ENCODE measurements at places on chromosomes 16 and 17.

DNA sequence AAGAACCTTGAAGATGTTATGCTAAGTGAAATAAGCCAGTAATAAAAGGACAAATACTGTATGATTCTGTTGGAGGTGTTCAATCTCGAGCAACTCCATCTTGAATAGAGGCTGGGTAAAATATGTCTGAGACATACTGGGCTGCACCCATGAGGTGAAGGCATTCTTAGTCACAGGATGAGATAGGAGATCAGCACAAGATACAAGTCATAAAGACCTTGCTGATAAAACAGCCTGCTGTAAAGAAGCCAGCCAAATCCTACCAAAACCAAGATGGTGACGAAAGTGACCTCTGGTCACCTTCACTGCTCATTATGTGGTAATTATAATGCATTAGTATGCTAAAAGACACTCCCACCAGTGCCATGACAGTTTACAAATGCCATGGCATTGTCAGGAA lies 98.1 kb downstream of the RGS9 start:
- no peak for DNase-seq

DNA sequence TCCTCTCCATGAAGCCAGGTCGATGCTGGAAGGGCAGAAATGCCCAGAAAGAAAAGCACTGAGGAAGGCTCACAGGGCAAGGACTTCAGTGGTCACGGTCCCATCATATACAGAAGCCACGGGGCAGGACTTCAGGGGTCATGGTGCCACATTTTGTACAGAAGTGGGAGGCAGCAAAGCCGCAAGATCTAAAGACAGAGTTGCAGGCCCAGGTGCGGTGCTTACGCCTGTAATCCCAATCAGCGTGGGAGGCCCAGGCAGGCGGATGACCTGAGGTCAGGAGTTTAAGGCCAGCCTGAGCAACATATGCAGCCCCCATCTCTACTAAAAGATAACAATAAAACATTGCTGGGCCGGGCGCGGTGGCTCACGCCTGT lies 96.0 kb downstream of the NXN start:
- DNase-seq, result no peak

- peak; percentile 52 for DNase-seq
Observed at GRCh38 chr16:27481282-27481934, 68.3 kb downstream of the GTF3C1 start.

- no peak for DNase-seq
Observed at GRCh38 chr17:13212860-13213259, 195.0 kb upstream of the ELAC2 start.

DNA sequence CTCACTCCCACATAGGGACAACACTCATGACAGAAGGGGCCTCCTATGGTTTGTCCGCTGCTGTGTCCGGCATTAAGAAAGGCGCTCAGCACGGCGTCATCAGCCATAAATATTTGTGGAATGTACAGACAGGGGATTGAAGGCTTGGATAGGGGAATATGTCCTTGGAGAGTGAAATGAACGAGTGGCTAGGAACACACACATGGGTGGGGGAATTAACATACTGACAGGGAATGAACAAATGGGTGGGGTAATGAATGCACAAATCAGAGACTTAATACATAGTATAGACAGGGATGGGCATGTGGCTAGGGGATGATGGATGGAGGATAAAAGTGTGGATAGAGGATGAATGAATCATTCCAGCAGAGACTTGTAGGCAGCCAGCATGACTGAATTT lies 154.0 kb upstream of the HSBP1 start:
- no peak for DNase-seq

DNA sequence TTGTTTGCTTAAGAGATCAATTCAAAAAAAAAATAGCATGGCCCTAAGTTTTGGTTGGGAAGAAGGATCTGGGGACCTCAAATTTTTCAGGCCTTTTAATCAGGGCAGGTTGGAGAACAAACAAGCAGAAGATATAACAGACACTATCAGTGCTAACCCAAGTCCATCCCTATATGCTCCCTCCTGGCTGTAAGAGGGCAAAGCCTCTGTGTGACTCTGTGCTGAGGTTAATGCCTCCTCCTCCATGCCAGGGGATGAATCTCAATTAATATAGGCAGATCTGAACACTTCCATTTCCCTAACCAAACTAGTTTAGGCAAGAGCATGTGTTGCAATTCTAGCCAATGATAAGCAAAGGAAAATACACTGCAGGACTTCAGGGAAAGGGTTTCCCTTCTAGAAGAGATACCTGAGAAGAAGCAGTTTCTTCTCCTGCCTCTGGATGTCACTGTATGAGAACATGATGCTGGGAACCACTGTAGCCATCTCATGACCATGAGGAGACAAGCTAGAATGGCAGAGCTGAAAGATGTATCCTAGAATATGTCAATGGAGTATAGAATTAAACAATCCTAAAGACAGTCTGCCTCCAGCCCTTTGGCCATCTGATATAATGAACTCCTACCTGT lies 76.0 kb downstream of the CHD9NB start:
- DNase-seq, result no peak

- no peak for DNase-seq
Observed at GRCh38 chr17:47204722-47205418, 4.3 kb upstream of the MYL4 start.

DNA sequence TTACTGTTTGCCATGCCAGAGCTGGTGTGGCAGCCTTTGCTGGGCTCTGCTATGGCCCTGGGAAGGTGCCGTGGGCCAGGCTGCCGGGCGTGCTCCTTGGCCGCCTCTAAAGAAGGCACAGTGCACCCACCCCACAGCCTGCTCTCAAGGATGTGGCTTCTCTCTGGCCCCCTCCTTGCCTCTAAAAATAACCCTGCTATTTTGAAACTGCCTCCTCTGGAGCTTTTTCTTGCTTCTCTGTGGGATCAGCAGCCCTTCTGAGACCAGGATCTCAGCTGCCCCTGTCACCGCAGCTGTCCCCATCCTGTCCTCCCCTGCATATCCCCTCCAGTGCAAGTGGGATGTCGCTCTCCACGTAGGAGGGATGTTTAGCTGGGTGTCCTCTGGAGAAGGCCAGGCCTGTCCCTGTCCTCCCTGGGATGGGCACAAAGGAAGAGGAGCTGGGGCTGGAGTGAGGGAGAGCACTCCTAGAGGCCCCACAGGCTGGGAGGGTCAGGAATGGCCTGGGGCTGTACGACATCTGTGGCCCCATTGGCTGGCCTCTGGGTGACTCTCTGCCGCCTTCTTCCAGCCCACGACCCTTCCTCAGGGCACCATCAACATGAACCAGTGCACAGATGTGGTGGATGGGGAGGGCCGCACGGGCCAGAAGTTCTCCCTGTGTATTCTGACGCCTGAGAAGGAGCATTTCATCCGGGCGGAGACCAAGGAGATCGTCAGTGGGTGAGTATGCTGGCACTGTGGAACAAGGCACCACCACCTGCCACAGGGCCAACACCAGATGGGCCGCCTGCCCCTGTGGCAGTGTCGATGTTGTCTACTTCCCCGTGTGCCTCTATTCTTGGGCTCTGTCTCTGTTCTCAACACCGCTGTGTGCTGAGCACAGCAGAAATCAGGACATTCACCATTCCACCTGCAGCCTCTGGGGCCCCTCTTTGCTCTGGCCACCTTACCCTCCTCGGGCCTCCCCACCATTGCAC lies 79.7 kb downstream of the PLD6 start:
- DNase-seq, result peak; percentile 73

- no peak for DNase-seq
Observed at GRCh38 chr16:65510241-65510640, 388.4 kb upstream of the CDH11 start.

- no peak for DNase-seq
Observed at GRCh38 chr17:81741049-81741593, 29.0 kb downstream of the SLC25A10 start.

DNA sequence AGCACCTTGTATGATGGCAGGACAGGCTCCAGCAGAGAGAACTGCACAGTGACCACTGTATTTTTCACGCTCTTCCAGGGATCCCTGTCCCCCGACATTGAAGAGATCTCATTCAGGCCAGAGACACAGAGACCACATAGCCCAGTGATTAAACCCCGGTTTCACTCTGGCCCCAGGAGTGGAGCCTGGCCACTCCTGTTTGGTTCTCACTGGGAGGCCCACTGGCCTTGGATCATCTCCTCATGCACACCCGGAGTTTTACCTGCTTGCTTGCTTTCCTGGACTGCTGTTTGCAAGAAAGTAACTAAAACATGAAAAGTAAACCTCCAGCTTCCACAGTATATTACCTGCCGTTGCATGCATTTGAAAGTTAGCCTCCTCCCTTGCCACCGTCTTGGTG lies 13.2 kb upstream of the CLEC18C start:
- DNase-seq, result peak; percentile 41

DNA sequence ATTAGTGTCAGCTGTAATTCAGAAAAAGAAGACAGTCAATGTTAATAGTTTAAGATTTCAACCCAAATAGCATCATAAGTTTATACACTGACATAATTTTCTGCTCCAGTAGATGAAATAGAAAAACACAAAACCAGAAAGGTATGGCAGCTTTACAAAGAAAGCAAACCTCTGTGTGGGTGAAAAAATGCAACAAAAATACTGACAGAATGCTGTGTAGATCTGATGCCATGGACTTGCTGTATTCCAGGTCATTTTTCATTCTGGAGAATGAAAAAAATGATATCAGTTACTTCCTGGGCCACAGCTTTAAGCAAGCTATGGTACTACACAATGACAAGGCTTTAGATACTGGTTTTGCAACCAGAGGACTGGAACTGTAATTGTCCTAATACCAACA lies 116.0 kb downstream of the MAP2K4 start:
- no peak for DNase-seq

GRCh38 chr17:40944531-40944930 lies 7.1 kb upstream of the KRT23 start:
- no peak for DNase-seq

DNA sequence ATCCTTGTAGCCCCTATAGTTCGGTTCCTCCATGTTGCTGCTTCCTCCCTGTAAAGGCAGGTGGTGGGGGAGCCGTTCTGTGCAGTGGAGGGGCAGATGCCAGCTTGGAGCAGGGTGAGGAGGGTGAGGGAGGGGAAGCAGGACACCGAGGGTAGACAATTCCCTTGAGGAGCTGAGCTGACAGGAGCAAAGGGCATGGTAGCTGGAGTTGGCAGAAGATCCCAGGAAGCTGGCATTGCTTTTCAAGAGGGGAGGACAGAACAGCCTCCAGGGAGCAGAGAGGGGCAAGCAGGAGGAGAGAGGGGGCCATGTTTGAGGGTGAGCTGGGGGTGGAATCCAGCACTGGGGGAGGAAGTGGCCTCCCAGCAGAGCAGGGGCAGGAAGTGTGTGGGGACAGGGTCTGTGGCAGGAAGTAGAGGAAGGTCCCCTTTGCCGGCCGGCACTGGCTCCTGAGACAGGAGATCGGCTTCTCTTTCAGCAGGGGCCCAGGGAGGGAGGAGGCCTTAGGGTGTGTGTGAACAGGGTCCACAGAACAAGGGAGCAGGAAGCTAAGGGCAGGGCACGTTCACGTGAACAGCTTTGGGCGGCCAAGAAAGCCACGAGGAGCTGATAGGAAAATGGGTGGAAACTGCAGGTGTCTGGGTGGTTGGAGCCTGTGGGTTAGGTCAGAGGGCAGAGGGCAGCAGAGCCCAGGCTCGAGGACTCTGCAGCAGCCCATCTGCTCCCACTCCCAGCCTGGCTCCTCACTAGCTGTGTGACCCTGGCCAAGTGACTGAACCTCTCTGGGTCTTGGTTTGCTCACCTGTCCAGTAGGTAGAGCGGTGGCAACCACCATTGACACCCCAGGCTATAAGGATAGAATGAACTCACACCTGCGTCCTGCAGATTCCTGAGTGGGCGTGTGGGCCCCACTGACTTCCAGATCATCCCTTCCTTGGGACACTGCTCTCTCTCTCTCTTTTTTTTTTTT lies 17.5 kb upstream of the SPNS2 start:
- peak; percentile 86 for DNase-seq

GRCh38 chr17:27457360-27457715 lies 1.1 kb downstream of the KSR1 start:
- no peak for DNase-seq

GRCh38 chr16:52649870-52650269 lies 102.9 kb upstream of the TOX3 start:
- DNase-seq, result no peak

- no peak for DNase-seq
Observed at GRCh38 chr16:73202161-73202729, 154.3 kb upstream of the ZFHX3 start.

DNA sequence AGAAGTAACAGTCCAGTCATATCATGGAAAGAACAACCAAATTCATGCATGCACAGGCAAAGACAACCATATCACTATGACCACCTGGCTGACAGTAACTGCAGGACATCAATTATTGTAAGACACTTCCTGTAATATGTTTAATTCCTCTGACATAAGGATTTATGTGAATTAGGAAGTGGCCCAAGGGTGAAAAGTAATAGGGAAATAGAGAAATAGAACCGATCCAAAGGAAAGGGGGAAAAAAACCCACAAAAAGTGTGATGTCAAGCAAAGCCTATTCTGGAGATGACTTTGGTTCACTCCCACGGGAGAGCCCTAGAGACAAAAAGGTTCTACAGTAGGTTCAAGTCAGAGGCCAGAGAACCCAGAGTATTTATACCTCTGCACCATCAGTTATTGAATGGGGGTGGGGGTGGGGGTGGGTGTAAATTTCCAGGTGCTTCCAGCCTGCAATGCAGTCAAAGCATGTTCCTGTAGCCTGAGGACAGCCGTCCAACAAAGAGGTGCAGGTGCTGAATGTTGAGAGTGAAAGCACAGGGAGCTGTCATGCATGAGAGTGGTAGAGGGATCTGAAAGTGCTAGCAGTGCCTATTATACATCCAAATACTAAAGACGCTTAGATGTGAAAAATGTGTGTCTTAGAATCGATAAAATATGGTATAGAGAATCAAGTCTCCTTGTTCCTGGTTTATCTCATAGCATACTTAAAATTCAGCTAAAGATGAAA lies 95.6 kb upstream of the HLF start:
- no peak for DNase-seq

DNA sequence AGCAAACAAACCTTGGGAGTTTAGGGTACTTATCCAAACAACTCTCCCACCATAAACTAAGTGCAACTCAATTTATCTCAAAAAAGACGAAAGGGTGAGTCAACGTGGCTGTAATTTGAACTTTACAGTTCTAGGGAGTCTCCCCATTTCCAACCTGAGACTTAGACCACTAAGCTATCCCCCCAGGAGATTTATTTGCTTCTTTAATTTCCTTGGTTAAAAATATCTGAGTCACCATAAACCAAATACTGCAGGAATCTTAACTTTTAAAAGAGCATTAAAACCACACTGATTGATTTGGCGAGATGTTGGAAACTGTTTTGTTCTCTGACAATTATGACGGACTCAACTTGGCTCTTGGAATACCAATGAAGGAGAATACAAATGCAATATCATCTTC lies 299.3 kb upstream of the SOX9 start:
- no peak for DNase-seq

- no peak for DNase-seq
Observed at GRCh38 chr17:62754631-62755030, 53.5 kb downstream of the MARCHF10 start.

- no peak for DNase-seq
Observed at GRCh38 chr17:7466318-7466638, 13.2 kb downstream of the ZBTB4 start.

DNA sequence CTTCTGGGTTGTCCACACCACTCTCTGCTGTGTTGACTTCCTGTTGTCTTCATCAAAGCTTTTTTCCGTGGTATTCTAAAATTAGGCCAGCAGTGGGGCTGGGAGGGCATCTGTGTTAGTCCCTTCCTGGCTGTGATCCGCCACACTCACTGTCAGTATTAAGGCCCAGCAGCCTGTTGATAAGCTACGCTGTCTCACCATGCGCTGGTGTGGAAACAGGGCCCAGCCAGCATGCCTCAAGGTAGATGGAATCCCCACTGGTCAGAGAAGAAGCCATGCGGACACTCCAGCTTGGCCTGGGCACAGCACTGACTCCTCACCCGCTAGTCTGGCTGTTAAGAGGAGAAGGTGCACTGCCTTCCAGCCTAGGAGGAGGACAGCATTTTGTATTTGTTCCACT lies 11.4 kb downstream of the CDR2L start:
- DNase-seq, result no peak

- DNase-seq, result no peak
Observed at GRCh38 chr17:3888343-3889171, 4.3 kb downstream of the CAMKK1 start.
